ENCODE measurements at places on chromosomes 7 and 10.
A peak's percentile ranks its signal among the peaks of the same experiment; 100 is the strongest.

- H3K4me1 ChIP-seq: peaks cover 39% of the 10 kb centered on the region
- no peak overlapping the region for H3K27ac ChIP-seq
- H3K4me3 ChIP-seq: no peak overlapping the region
- H3K36me3 ChIP-seq: no peaks in the 10 kb centered on the region
- DNase-seq: no peak
Measured at GRCh38 chr7:140671966-140672365, 779 bp upstream of the ADCK2 start.

DNA sequence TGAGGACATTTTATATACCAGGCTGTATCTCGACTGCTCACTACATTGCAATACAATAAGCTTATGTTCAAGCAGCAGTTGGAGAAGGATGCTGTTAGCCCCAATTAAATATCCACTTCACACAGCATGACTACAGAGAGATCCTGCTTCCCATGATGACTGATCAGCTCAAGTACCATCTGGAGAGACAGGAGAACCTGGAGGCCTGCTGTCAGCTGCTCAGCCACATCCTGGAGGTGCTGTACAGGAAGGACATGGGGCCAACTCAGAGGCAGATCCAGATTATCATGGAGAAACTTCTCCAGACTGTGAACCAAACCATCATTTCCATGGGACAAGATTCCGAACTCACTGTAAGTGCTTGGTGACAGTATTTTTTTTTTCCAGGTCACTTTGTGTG is 22.5 kb downstream of the RNF133 start:
- H3K4me3 ChIP-seq: no peak overlapping the region
- no peaks in the 10 kb centered on the region for H3K4me1 ChIP-seq
- no peak for DNase-seq
- H3K27me3 ChIP-seq: no peaks in the 10 kb centered on the region

DNA sequence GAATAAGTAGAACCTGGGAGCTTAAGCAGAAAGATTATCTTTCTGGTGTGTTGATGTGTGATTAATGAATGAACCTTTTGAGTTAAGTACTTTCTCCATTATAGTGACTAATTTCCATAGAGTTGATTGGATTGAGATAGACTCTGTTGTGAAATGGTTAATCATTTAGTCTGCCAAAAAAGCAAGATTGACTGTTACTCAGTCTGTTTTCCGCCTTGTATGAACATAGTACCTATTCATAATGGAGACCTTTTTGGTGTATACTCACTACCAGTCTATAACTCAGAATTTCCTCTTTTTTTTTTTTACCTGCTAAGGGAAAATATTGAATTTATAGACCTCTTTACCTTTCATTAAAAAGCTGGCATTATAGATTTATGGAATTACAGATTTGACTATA is 14.4 kb upstream of the NPVF start:
- no peak for DNase-seq
- peaks cover 9% of the 10 kb centered on the region for H3K27me3 ChIP-seq
- H3K4me3 ChIP-seq: no peak overlapping the region
- no peak overlapping the region for H3K27ac ChIP-seq
- no peaks in the 10 kb centered on the region for H3K4me1 ChIP-seq

- H3K4me1 ChIP-seq: no peaks in the 10 kb centered on the region
- no peak overlapping the region for H3K27ac ChIP-seq
- peaks cover 9% of the 10 kb centered on the region for H3K27me3 ChIP-seq
- no peaks in the 10 kb centered on the region for H3K36me3 ChIP-seq
- DNase-seq: no peak
Measured at GRCh38 chr10:101152316-101152715, 21.2 kb downstream of the TLX1 start.

GRCh38 chr10:49153971-49154370 is 20.1 kb upstream of the FAM170B start:
- H3K36me3 ChIP-seq: no peaks in the 10 kb centered on the region
- H3K4me3 ChIP-seq: no peak overlapping the region
- H3K4me1 ChIP-seq: no peaks in the 10 kb centered on the region
- DNase-seq: no peak

- H3K4me1 ChIP-seq: no peaks in the 10 kb centered on the region
- no peaks in the 10 kb centered on the region for H3K27me3 ChIP-seq
- H3K4me3 ChIP-seq: no peak overlapping the region
- no peaks in the 10 kb centered on the region for H3K36me3 ChIP-seq
- no peak overlapping the region for H3K27ac ChIP-seq
Measured at GRCh38 chr10:94197241-94197640, 165.5 kb downstream of the NOC3L start.

DNA sequence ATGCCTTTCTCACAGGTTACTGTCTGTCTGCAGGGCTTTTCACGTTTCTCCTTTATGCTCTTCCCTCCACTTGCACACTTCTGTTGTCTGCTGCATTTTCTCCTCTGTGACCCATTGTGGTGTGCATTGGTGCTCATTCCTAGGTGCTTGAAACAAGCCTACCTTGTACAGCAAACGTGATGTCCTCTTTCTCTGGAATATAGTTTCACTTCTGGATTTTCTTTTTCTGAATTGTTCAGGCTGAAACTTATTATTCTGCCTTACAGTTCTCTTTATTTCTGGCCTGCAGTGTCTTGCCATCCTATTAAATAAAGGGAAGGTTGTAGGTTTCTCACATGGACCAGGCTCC is 128.8 kb upstream of the SAMD8 start:
- H3K27ac ChIP-seq: peak overlapping the region; percentile 66
- H3K4me3 ChIP-seq: peak overlapping the region; percentile 28
- H3K4me1 ChIP-seq: peaks cover 26% of the 10 kb centered on the region
- H3K36me3 ChIP-seq: peaks cover 2% of the 10 kb centered on the region
- H3K27me3 ChIP-seq: no peaks in the 10 kb centered on the region

DNA sequence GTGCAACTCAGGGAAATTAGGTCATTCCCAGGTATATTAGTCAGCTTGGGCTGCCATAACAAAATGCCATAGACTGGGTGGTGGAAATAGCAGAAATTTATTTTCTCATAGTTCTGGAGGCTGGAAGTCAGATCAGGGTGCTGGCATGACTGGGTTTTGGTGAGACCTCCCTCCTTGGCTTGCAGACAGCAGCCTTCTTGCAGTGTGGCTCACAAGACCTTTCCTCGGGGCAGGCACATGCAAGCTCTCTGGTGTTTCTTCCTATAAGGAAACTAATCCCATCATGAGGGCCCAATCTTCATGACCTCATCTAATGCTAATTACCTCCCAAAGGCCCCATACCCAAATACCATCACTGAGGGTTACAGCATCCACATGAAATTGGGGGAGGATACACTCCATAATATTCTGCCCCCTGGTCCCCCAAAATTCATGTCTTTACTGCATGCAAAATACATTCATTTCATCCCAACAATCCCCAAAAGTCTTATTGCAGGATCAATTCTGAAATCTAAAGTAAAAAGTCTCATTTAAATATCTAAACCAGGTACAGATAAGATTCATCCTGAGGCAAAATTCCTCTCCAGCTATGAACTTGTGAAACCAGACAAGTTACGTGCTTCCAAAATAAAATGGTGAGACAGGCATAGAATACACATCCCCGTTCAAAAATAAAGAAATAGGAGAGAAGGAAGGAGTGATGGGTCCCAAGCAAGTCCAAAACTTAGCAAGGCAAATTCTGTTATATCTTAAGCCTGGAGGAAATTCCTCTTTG is 17.4 kb upstream of the CBLL1 start:
- no peak overlapping the region for H3K4me3 ChIP-seq
- H3K4me1 ChIP-seq: no peaks in the 10 kb centered on the region
- H3K27ac ChIP-seq: no peak overlapping the region
- no peak for DNase-seq

GRCh38 chr7:95780665-95781064 is 8.3 kb downstream of the DYNC1I1 start:
- DNase-seq: no peak
- no peaks in the 10 kb centered on the region for H3K36me3 ChIP-seq
- no peak overlapping the region for H3K4me3 ChIP-seq
- no peaks in the 10 kb centered on the region for H3K27me3 ChIP-seq
- H3K27ac ChIP-seq: no peak overlapping the region
- H3K4me1 ChIP-seq: no peaks in the 10 kb centered on the region

- H3K4me3 ChIP-seq: no peak overlapping the region
- H3K4me1 ChIP-seq: no peaks in the 10 kb centered on the region
- H3K27ac ChIP-seq: no peak overlapping the region
Measured at GRCh38 chr7:71801976-71802375, 610.2 kb downstream of the CALN1 start.

- no peak for DNase-seq
- no peak overlapping the region for H3K27ac ChIP-seq
- no peaks in the 10 kb centered on the region for H3K27me3 ChIP-seq
- no peak overlapping the region for H3K4me3 ChIP-seq
- H3K36me3 ChIP-seq: no peaks in the 10 kb centered on the region
Measured at GRCh38 chr10:119410361-119411116, 132.0 kb downstream of the RGS10 start.

DNA sequence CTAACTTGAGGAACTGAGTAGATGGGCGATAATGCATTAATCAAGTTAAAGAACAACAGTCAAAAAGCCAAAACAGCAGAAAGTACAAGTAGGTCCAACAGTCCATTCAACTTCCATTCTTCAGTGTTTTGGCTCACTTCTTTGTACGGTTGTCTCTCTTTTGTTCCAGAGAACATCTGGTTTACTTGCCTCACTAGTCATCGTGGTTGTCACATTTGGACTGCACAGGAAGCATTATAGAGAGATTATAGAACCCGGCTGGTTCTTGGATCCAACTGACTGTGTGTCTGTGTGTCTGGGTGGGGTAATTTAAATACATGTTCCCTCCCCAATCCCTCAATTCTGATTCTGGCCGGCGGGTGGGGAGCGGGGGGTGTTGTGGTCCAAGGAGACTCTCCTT is 1.8 kb upstream of the CEP41 start:
- no peaks in the 10 kb centered on the region for H3K27me3 ChIP-seq
- H3K36me3 ChIP-seq: no peaks in the 10 kb centered on the region

GRCh38 chr10:81027706-81028105 is 490.0 kb downstream of the SH2D4B start:
- no peak overlapping the region for H3K27ac ChIP-seq
- H3K36me3 ChIP-seq: no peaks in the 10 kb centered on the region
- no peaks in the 10 kb centered on the region for H3K27me3 ChIP-seq
- peaks cover 6% of the 10 kb centered on the region for H3K4me1 ChIP-seq
- no peak for DNase-seq

- H3K36me3 ChIP-seq: no peaks in the 10 kb centered on the region
- H3K4me1 ChIP-seq: no peaks in the 10 kb centered on the region
- H3K27me3 ChIP-seq: no peaks in the 10 kb centered on the region
- no peak for DNase-seq
- H3K4me3 ChIP-seq: no peak overlapping the region
Measured at GRCh38 chr10:116487522-116488430, 58.0 kb upstream of the PNLIP start.

DNA sequence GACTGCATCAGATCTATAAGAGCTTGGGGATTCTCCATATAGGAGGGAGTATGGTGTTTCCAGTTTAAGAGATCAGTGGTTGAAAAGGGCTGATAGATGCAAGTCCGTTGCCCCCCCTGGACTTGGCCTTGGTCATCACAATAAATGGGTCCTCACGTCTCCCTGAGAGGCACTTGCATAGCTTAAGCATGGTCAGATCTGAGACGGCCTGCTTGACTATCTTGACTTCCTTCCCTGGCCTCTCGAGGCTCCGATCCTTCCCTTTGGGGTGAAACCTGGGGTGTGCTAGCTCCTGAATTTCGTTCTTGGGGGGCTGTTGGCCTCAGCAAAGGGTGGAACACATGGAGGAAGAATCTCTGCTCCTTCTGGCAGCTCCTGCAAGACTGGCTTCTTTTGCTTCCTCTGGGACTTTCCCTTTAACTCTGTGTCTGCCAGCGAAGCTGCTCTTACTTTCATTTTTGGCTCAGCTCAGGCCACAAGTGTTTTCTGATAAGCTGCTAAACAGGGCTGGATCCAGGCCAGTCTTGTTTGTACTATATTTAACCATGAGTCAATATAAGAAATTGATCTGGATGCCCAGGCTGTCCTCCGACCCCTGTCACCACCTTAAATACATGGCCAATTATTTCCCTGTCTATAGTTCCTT is 11.2 kb upstream of the ZNF485 start:
- no peaks in the 10 kb centered on the region for H3K36me3 ChIP-seq
- peak overlapping the region; percentile 91 for H3K27ac ChIP-seq
- H3K4me1 ChIP-seq: peaks cover 23% of the 10 kb centered on the region
- peak overlapping the region; percentile 38 for H3K4me3 ChIP-seq

- no peaks in the 10 kb centered on the region for H3K27me3 ChIP-seq
- H3K27ac ChIP-seq: no peak overlapping the region
- DNase-seq: no peak
- no peaks in the 10 kb centered on the region for H3K36me3 ChIP-seq
- H3K4me1 ChIP-seq: peaks cover 4% of the 10 kb centered on the region
Measured at GRCh38 chr10:74753442-74754211, 72.8 kb upstream of the KAT6B start.

DNA sequence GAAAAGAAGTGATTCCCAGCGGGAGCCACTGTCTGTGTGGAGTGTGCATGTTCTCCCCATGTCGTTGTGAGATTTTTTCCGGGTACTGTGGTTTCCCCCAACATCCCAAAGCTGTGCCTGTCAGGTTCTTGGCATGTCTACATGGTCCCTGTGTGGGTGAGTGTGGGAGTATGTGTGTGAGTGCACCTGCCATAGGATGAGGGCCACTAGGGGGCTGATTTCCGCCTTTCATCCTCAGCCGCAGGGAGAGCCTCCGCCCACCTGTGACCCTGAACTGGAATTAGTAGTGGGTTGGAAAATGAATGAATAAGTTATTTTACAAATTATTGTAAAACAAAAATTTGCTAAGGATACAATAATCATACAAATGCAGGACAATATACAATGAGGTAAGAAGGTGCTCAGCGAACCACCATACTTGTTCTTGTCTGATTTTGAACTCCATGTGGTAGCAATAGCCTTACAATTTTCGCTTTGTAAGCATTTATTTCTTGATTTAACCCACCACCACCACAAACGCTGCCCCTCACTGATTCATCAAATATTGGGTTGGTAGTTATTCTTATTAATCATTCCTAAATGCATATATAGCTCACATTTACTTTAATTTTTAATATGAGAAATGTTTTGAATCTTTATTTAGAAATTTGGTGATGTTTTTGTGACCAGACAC is 641.2 kb upstream of the VSTM2A start:
- no peaks in the 10 kb centered on the region for H3K4me1 ChIP-seq
- H3K27me3 ChIP-seq: no peaks in the 10 kb centered on the region
- H3K27ac ChIP-seq: no peak overlapping the region
- DNase-seq: no peak
- H3K36me3 ChIP-seq: no peaks in the 10 kb centered on the region

- H3K4me3 ChIP-seq: no peak overlapping the region
- H3K27me3 ChIP-seq: no peaks in the 10 kb centered on the region
- H3K36me3 ChIP-seq: peaks cover 7% of the 10 kb centered on the region
Measured at GRCh38 chr10:73379064-73379748, 20.5 kb upstream of the CFAP70 start.

GRCh38 chr10:74828946-74829345 is 2.5 kb downstream of the KAT6B start:
- no peaks in the 10 kb centered on the region for H3K36me3 ChIP-seq
- H3K4me3 ChIP-seq: no peak overlapping the region
- peaks cover 21% of the 10 kb centered on the region for H3K4me1 ChIP-seq
- no peak overlapping the region for H3K27ac ChIP-seq
- no peak for DNase-seq

GRCh38 chr7:159197066-159197975 is 52.7 kb upstream of the VIPR2 start:
- H3K27ac ChIP-seq: no peak overlapping the region
- peak; percentile 8 for DNase-seq
- H3K27me3 ChIP-seq: no peaks in the 10 kb centered on the region
- H3K36me3 ChIP-seq: no peaks in the 10 kb centered on the region

- H3K4me3 ChIP-seq: no peak overlapping the region
- peaks cover 29% of the 10 kb centered on the region for H3K36me3 ChIP-seq
- H3K4me1 ChIP-seq: peaks cover 5% of the 10 kb centered on the region
- H3K27me3 ChIP-seq: no peaks in the 10 kb centered on the region
- DNase-seq: no peak
Measured at GRCh38 chr7:137881607-137882260, 35.0 kb upstream of the DGKI start.

- H3K27ac ChIP-seq: no peak overlapping the region
Measured at GRCh38 chr7:32150589-32150988, 80.4 kb upstream of the PDE1C start.

All from GM12878 (cell line).